Mammary epithelial cell (primary cell): ENCODE measurements at places on chromosomes 13 and 19. TPM values are rescaled to one million over a fixed set of nuclear protein-coding genes. Genes with fewer than 3 reads are reported as not detected.
A peak's percentile ranks its signal among the peaks of the same experiment; 100 is the strongest.

The CCDC159 gene
- total RNA-seq = 4.0 TPM

The CYP4F2 gene
- 0.33 TPM for total RNA-seq

The HAUS8 gene
- 5.1 and 12.5 TPM in 2 replicates for total RNA-seq

The S1PR5 gene
- total RNA-seq = 12.2 TPM

- DNase-seq = no peak
These were observed 8.5 kb upstream of the CEACAM7 start for GRCh38 chr19:41696402-41697197.

DNA sequence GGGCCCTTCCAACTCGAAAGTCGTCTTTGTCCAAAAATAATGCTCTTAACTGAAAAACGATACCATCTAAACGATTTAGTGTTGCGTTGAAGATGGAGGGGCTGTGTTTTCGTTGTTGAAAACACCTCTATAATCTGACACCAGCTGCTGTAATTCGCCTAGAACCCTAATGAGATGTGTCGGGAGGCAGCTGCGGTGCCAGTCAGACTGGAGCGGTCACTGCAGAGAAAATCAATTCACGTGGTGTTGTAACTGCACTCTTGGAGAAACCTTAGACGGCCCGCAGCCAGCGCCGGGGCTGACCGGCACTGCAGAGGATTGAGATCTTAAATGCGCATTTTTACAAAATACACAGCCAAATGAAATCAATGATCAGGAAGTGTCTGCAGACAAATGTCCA, 339.1 kb downstream of the ZNF536 start:
- no peak for DNase-seq

- peak; percentile 52 for DNase-seq
These were observed 19.8 kb upstream of the GNA15 start for GRCh38 chr19:3115916-3116602.

GRCh38 chr19:44611812-44612295, 1.5 kb upstream of the IGSF23 start:
- DNase-seq = no peak

DNA sequence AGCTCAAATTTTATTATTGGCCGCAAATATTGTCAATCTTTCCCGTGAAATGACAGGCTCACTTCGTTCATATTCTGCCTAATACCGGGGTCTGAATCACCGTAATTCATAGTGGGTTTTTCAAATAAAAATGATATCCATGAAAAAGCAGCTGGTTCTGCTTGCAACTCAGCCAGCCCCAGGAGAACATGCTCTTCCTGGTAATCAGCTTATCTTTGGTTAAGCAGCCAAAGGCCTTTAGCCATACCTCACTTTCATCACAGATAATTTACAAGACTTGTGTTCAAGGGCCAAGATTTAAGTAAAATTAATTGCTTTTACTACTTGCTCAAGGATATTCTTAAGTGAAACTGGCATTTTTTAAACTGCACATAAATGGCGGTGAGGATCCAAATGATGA, 22.5 kb downstream of the RNASEH2B start:
- DNase-seq = no peak

- DNase-seq = no peak
These were observed 30.4 kb downstream of the CYP4F22 start for GRCh38 chr19:15538774-15539173.

- no peak for DNase-seq
These were observed 38.7 kb downstream of the SACS start for GRCh38 chr13:23394821-23395220.

- no peak for DNase-seq
These were observed 3.6 kb downstream of the CACNG7 start for GRCh38 chr19:53912653-53913052.

- peak; percentile 31 for DNase-seq
These were observed 14.6 kb downstream of the VSIG10L start for GRCh38 chr19:51327066-51328001.

GRCh38 chr13:84563611-84564010, 681.3 kb upstream of the SLITRK1 start:
- no peak for DNase-seq

DNA sequence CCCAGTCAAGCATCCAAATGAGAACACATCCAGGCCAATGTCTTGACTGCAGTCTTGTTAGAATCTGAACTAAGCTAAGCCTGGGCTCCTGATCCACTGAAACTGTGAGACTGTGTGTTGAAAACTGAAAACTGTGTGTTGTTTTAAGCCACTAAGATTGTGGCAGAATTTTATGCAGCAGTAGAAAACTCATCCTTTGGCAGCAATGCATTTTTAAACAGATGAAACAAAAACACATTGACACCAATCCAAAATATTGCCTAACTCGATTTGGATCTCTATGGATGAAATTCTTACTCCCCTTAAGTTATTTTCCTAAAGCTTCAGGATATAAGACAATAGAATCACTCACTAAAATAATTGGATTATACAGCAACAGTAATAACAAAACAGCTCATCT, 202.3 kb upstream of the KLF12 start:
- no peak for DNase-seq

GRCh38 chr13:50080203-50080910, 65.1 kb downstream of the KCNRG start:
- peak; percentile 50 for DNase-seq

GRCh38 chr13:44312131-44312530, 61.5 kb upstream of the SERP2 start:
- DNase-seq = no peak
